ENCODE measurements at places on chromosomes 3 and 15.

GRCh38 chr3:170144437-170144843 is 37.1 kb downstream of the PHC3 start:
- DNase-seq: no peak

DNA sequence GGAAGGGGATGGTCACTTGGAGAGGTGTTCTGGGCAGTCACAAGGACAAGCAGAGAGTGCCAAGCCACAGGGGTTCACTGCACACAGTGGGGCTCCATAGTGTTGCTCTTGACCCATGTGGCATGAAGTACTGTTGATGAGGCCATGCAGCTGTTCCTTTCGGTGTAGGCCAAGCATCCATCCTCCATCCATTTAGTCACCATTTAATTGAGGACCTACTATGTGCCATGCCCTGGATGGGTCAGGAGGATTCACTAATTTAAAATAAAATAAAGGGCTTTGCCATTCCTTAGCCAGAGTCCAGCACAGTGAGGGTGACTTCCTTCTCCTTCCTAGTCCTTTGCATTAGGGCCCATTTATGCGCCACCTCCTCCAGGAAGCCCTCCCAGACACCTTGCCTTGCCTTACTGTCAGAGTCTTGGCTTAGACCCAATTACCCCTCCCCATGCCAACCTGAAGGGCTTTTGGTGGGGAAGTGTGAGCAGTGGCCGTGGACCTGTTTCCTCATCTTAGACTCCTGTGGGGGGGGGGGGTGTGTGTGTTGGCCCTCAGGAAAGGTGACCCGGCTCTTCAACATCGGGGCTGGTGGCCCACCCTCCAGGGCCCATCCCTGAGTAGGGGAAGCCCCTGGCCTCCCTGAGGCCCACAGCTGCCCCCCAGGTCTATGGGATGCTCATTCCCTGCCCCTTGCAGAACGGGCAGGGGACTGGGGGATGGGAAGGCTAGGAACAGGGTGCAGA is 25.6 kb downstream of the PSTPIP1 start:
- DNase-seq: no peak

- DNase-seq: no peak
Measured at GRCh38 chr3:102936511-102937045, 501.8 kb downstream of the ZPLD1 start.

GRCh38 chr15:42665827-42666226 is 71.1 kb downstream of the CDAN1 start:
- DNase-seq: no peak

DNA sequence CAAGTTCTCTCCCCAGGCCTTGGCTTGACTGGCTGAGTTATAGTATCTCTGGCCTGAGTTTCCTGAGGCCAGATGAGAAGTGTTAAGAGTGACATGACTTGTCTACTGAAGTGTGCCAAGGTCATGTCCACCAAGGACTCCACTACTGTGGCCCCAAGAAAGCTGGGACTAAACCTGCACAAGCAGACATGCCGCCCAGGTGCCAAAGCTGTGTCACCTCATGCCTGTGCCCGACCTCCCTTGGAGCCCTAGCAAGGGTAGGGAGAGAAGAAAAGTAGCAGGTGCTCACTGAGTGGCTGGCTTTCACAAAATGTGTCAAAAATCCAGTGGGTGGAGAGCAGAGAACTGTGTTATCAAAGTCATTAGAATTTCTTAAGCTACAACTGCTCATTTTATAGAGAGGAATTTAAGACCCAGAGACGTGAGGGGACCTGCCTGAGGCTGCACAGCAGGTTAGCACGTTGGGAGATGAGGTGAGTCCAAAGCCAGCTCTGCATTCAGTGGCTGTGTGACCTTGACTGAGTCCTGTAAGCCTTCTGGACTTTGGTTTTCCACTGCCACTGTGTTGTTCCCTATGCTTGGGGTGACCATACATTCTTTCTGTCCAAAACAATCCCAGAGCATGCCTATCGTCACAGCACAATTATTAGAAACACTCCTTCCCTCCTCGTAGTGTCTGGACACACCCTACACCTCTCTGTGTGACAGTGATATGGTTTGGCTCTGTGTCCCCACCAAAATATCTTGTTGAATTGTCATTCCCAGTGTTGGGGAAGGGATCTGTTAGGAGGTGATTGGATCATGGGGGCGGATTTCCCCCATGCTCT is 5.0 kb upstream of the LYSMD4 start:
- DNase-seq: no peak

DNA sequence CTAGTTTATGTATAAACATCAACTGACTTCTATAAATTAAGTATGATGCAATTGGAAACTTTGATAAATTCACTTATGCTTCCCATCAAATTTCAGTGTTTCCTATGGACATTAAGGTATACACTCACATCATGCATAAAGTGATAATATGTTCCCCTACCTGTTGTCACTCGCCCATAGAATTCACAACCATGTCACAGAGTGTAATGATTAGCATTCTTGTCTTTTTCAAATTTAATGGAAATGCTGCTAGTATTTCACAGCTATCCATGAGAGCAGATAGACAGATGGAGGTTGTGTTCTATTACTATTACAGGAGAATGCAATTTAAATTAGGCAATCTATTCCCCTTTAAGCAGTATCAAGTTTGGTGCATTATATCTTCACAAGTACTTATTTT is 984 bp downstream of the PLSCR4 start:
- DNase-seq: no peak

All from fibroblast of skin of left quadriceps (primary cell).